Fibroblast of upper back skin (primary cell): ENCODE measurements at places on chromosomes 7 and 10.

- no peak for DNase-seq
Observed at GRCh38 chr10:8245131-8245813, 190.8 kb downstream of the GATA3 start.

GRCh38 chr7:25329815-25330214 lies 101.5 kb upstream of the NPVF start:
- DNase-seq: no peak

DNA sequence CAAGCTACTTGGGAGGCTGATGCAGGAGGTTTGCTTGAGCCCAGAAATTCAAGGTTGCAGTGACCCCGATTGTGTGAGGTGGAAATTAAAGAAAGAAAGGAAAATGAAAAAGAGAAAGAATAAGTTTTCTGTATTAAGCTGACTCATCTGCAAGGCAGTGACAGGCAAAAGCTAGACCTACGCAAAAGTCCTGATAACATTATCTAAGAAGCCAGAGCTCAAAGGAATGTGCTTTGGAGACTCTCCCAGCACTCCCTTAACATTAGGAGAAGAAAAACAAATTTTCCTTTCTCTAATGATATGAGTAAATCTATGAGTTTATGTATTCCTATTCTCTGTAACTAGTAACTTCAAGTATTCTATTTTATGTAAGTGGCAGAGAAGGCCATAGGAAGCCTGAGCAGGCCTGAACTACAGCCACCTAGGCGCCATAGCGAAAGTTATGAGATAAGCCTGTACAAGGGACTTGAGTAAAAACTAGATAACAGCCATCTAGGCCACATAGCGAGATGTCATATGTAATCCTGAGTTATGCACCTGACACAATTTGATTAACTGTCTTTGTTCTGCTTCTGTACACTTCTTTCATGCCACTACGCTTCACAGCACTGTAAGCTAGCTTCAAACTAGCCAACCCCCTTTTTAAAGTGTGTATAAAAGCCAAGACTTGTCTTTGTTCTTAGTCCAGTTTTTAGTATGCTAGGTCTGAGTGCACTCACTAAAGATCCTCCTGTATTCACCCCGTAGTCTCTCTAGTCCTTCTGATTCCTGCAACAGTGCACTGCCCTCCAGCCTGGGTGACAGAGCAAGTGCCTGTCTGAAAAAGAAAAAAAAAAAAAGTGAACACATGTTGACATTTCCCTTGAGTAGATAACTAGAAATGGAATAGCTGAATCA lies 9.4 kb upstream of the ZWINT start:
- no peak for DNase-seq

GRCh38 chr10:70540089-70540788 lies 61.7 kb downstream of the PALD1 start:
- DNase-seq: no peak

GRCh38 chr10:79098596-79099015 lies 29.8 kb downstream of the ZMIZ1 start:
- DNase-seq: peak; percentile 65

DNA sequence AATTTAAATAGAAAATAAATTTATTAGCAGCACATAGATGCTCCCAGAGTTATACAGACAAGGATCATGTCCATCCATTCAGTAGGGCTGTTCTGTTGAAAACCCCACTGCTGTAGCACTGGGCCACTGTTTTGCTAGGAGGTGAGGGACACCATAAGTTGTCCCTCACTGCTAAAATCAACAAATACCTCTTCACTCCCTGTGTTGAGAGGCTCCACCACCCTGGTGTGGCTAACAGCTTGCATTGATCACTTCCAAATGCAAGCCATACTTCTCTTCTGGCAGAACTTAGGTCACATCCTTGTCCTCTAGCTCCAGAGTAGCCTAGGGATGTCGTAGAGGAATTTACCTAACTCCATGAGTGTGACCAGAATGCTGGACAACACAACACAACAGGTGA lies 55.4 kb downstream of the MDFIC start:
- no peak for DNase-seq

GRCh38 chr7:88775838-88776237 lies 16.3 kb downstream of the ZNF804B start:
- no peak for DNase-seq

DNA sequence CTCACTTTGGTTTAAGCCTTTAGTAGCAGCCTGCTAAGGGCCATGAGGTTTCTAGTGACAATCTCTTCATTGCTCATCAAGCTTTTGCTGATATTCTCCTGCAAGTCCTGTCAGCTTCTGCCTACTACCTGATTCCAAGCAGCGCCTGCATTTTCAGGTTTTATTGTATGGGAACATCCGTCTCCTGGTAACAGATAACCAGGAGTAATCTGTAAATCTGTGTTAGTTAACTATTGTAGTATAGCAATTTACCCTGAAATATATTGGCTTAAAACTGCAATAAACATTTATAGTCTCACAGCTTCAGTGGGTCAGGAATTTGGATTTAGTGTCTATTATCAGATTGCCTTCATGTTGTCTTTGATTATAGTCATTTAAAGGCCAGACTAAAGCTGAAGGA lies 94.0 kb downstream of the MLLT10 start:
- no peak for DNase-seq

DNA sequence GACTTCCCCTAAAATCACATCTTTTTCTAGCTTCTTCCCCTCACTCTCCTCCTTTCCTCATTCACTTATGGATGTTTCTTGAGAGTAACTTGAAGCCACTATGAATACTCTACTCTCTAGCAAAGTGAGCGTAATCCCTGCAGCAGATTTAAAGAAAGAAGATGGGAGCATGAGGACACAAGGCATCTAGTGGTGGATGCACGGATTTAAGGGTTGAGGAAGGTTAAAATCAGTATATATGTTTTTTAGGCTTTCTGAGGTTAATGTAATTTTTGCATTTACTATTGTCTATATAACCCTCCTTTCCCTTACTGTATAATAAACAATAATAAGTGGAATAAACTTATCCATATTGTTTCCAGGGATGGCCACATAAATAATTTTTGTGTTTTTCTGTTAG lies 495.2 kb upstream of the TPK1 start:
- DNase-seq: no peak

DNA sequence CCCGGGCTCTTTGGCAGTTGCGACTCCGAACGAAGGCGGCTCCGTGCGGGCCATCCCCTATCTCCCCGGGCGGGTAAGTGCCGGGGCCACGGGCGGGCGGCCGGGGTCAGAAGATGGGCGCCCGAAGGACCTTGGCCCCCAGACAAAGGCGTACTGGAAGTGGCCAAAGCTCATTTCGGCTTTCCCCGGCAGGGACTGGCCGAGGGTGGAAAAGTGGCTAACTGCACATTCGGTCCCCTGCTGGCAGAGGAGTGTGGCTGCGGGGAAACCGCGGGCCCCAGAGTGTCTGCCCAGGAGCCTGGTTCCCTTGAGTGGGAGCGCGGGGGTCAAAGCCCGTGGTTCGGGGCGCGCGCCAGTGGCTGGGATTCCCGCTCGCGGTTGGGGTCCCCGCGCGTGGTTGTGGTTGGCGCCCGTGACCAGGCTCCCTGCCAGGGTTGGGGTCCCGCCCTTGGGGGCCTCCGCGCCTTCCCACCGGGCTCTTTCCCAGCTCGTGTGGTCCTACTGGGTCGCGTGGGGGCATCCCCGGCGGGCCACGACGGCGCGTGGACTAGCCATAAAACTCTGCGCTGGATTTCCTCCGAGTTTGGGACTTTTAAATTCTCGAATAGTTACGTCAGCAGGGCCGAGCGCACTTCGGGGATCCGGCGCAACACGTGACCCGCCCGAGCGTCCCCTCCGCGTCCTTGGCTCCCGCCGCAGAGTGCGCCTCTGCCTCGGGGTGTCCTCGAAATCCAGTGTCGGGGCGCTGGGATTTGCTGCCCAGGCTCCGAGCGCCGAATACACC lies 124.4 kb downstream of the TACC2 start:
- DNase-seq: peak; percentile 66

DNA sequence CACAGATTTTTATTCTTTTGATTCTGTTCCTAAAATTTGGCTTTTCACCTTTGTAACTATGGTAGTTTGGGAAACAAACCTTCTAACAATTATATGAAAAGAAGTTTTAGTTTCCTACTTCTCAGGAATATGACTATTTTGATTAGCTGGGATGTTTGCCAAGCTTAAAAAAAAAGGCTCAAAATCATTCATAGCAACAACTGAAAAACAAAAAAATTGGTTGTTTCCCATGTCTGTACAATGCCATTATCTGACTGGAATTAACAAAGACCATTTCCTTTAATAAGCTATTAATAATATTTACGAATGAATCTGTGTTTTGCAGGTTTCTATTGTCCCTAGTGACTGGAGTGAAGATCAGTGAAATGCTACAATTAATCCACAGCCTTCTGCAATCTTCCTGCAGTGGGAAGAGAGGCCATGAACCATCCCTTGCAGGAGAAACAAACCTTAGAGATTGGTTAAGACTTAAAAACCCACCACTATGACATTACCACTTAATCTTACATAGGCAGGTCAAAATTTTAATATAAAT lies 4.2 kb downstream of the PURB start:
- no peak for DNase-seq

DNA sequence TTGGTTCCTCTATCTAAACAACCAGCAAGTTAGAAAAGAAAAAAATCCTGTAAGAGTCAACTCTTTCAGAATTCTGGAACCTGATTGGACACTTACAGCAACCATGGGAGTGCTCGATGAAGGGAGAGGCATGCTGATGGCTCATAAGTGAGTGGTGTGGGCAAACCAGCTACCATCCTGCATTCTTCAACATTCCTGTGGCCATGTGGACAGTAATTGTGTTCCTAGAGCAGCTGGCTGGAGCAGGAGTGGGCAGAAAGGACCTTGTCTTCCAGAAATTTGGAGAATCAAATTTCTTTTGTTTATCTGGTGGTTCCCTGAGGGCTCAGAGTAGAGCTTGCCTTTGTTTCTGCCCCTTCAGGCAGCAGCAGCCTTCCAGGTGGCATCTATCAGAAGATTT lies 22.5 kb upstream of the MYL7 start:
- DNase-seq: peak; percentile 86

DNA sequence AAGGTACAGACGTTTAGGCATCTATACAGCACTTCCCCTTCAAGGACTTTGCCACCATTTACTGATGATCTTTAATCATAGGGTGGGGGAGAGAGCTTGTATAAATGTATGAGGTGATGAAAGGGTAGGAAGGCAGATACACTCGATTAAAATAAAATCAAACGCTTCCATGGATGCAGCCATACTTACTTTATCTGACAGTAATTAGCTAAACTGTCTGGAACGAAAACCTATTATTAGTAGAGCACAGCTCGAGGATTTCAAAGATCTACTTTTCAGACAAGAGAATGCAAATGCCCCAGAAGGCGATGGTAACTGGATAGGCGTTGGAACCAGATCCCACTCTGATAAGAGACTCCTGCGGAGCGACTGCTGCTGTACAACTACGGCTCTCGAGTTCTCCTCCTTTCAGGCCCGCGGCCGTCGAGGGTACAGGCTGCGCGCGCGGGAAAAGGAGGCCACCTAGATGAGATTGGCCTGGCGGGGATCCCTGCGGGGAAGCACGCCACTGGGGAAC lies 3.1 kb upstream of the NKX2-3 start:
- no peak for DNase-seq

DNA sequence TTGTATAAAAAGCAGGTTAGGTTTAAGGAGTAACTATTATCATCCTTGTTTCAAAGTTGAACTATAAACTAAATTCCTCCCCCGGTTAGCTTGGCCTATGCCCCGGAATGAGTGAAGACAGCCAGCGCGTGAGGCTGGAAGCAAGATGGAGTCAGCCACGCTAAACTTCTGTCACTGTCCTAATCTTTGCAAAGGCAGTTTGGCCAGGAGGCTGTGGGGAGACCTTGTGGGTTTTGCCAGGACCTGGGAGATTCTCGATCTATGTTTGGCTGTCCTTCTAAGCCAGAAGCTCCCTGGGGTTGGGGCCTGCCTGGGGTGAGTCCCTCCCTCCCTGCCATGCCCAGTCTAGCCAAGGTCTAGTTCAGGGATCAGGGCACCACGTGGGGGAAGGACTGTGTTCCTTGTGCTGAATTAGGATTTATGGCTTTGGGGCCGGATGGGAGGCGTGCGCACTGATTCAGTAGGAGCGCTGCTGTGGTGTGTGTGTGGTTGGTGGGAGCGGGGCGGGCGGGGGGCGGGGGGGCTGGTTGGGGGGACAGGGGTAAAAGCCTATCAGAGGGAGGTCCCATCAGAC lies 871 bp upstream of the GTF2IRD1 start:
- peak; percentile 52 for DNase-seq

DNA sequence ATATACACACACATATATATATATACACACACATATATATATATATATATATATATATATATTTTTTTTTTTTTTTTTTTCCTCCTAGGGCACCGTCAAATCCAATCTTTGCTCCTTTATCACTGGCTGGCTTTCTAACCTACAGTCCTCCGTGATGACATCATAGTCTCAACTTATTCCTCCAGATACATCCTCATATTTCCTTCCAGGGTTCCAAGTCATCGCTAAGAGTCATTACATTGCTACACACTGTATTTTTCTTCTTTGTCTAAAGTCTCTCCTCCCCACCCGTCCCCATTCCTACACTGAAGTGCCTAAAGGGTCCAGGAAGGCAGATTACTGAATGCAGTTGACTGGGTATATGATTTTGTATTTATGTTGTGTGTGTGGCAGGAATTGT lies 1.1 kb upstream of the FAM200A start:
- no peak for DNase-seq

DNA sequence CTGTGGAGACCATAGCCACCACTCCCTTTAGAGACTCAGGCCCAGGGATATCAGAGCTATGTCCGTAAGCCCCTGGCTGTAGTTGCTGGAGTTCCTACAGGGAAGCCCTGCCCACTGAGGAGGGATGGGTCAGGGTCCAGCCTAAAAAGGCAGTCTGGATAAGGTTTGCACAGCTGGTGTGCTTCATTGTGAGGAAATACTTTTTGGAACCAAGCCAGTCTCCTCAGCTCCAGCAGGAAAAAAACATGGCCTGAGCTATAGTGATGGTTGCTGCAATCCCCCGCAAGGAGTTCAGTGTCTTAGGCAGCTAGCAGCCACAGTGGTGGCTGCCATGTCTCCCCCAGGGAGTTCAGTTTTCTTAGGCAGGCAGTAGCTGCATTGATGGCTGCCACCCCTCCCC lies 52.6 kb upstream of the CYP2C8 start:
- DNase-seq: no peak

GRCh38 chr10:132483394-132483793 lies 54.2 kb upstream of the INPP5A start:
- no peak for DNase-seq

DNA sequence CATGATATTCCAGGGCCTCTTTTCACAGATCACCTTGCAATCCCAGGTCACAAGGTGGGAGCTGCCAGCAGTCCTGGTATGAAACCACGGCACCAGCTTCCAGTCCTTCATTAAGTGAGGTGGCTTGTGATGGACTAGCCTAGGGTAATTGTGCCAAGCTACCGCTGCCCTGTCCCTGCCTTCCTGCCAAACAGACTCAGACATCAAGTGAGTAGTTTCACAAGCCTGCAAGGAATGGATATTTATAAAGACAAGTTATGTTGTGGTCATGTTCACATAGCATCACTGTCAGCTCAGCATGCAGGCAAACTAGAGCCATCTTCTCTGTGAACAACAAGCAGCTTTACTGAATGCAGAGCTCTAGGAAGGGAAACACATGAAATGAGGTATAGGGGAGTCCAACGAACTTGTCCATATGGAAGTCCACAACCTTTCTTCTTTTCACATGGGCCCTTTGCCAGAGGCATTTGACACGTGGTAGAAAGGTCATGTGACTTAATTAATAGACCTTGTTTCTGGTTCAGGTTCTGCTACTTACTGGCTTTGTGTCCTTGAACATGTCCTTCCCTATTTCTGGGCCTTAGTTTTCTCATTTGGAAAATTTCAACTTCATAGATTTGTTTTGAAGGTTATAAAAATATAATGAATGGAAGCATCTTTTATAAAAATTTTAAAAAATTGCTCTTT lies 1061.2 kb downstream of the KCNMA1 start:
- DNase-seq: peak; percentile 81
